ENCODE measurements at places on chromosomes 13 and 19.

- no peak for DNase-seq
Measured at GRCh38 chr19:32289566-32290210, 55.7 kb upstream of the ZNF507 start.

GRCh38 chr13:39955560-39955959 is 300.1 kb downstream of the COG6 start:
- DNase-seq = no peak

GRCh38 chr19:49667473-49667872 is 1.7 kb downstream of the BCL2L12 start:
- no peak for DNase-seq

DNA sequence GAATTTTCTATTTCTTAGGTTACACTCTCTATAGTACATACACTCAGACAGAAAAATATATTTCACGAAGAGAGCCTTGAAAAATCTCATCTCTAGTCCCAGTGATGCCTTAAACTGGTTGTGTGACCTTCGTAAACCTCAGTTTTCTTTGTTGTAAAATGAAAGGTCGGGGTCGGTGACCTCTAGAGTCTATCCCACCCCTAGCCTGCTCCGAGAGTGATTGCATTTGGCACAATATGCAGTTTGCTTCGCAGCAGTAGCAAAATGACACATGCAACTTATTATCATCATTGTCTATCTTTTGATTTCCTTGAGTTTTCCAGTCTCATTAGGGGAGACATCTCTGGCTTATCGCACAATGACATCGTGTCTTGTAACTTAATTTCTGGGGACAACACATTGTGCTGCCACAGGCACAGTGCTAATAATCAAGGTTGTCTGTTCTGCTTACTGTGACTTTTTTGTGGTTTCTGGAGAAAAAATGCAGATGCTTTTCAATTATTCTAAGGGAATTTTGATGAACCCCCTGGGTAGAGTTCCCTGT is 115.0 kb downstream of the GGACT start:
- DNase-seq = no peak

DNA sequence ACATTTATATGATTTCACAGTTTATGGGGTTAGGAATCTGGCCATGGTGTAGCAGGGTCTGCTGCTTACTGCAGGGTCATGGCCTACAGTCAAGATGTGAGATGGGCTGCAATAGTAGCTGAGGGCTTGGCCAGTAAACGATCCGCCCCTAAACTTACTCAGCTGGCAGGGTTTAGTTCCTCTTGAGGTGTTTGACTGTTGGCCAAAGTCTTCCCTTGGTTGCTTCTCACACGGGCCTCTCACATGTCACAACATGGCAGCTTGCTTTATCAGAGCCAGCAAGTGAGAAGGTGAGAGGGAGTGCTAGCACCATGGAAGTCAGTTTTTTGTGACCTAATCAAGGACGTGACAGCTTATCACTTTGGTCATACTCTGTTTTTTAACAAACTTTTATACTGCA is 77.1 kb downstream of the DNAJC3 start:
- no peak for DNase-seq

DNA sequence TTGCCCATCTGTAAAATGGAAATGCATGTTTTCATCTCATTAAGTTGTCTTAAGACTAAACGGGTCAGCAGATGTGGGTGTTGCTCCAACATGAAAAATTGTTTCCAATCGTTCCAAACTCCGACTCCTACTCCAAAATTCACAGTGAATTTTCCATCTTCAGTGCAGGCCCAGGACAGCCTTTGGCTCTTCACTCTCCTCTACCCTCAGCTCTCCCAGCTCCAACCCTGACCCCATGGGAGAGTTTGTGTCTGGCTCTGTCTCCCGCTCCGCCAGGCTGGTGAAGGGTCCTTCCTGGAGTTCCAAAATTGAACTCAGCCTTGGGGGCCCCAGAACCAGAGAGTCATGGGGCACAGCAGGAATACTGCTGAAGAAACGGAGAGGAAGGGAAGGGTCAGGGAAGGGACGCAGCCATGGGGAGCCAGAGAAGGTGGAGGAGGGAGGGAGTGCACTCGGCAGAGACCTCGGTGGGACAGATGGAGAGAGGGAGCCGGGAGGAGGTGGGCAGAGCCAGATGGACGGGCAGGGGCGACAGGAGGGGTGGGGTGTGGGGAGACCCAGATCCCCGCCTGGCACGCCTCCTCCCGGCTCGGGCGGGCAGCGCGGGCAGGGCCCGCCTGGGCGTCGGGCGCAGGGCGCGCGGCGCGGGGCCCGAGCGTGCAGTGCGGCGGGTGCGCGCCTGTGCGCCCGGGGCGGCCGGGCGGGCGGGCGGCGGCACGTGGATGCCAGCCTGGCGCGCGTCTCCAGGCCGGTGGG is 45.6 kb downstream of the CELF5 start:
- no peak for DNase-seq

DNA sequence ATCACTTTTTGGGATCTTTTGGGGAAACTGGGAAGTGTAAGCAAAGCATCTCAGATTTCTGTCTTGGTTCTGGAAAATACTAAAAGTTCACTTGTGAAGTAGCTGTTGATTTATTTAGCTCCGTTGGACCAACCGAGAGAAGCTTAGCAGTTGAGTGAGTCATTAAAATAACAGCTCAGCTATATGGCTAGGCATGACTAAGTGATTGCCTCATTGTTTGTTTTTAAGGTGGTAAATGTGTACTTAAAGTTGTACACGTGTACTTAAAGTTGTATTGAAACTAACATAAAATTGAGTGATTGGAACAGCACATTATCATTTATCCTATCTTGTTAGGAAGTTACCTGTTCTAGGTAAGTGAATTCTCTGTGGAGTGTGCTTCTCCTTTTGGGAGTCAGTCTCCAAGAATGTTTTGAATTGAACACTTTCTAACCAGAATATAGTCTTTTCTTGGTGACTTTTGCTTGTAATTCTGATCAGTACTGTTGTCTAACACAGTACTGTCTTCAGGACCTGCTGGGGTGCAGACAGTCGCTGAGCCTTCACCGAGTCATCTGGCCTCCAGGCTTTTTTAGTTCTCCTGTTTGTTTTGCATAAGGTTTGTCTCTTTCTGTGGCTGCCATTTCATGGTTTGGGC is 2.9 kb upstream of the DCUN1D2 start:
- DNase-seq = no peak

DNA sequence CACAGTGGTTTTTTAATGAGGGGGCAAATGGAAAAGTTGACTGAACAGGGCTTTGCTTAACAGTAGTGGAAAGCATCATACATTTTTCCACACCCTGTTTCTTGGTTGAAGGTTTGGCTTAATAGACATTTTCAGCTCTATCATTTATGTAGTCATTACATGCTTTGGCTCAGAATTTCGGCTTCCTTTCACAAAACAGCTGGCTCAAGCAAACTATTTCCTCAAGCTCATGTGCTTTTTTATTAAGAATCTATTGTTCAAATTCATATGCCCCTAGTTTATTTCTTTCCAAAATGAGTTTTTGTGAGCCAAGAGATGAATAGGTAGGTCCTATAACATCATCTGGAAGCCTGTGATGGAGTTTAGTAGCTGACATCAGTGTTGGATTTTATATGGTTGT is 113.8 kb downstream of the SLITRK6 start:
- no peak for DNase-seq

- DNase-seq = no peak
Measured at GRCh38 chr19:7203332-7203731, 90.9 kb downstream of the INSR start.

DNA sequence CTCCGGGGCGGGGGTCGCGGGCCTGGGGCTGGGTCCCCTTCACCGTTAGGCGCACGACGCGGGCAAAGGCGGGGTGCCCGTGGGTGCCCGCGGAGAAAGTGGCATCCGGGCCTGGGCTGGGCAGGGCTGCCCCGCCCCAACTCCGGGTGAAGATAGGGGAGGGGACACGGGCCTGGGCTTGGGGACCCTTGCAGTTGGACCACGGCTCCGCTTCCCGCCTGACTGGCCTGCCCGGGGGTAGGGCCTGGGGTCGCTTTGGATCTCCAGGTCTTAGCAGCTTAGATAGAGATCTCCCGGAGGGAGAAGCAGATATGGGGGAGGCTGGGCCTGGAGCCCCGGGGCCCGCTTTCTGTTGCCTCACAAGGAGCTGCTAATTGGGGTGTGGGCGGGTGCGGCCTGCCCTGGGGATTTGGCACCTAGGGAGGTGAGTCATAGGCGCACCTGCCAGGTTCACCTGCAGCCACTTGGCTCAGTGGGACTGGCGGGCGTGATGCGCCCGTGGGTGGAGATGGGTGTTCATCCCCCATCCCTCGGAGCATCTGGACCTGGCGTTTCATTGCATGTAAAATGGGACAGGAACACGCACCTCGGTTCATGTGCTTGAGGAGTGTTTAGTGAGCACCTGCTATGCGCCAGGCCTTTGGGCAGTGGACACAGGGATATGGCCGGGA is 585 bp downstream of the MAP1S start:
- DNase-seq = no peak

DNA sequence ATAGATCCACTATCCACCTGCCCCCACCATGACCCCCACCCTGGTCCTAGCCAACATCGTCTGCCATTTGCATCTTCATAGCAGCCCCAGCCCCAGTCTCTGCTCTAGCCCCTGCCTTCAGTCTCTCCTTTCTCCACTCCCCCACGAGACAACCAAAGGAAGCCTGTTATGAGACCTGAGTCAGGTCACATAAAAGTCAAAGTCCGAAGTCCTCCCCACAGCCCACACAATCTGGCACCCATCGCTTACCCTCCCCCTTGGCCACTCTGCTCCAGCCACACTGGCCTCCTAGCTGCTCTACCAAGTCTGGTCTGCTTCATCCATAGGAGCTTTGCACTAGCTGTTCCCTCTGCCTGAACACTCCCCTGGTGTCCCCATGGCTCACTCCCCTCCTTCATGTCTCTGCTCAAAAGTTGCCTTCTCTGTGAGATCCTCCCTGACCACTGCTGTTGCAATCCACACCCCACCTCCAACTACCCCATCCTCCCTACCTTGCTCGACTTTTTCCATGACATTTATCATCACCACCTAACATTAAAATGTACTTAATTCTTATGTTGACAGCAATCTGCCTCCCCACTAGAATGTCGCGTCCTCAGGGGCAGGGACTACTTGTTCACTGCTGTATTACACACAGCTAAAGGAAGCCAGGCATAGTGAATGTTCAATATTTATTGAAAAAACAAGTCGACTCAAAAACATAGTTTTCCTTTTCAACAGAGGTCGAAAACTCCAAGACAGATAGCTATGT is 1.2 kb upstream of the PLEKHG2 start:
- DNase-seq = no peak

DNA sequence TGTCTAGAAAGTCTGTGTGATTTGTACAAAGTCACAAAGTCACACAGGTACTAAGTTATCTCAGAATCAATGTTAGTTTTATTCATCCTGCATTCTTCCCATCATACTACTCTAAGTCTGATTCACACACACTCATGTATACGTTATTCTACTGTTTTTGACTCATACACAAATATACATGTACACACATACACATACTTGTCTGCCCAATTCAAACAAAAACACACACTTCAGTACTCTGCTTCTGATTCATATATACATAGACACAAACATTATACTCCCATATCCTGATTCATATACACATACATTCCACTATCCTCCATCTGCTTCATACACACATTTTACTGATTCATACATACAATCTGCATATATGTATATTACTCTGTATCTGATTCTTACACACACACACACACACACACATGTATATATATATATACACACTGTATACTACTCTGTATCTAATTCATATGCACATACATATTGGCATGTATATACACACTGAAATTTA is 69.3 kb downstream of the KLF12 start:
- no peak for DNase-seq

DNA sequence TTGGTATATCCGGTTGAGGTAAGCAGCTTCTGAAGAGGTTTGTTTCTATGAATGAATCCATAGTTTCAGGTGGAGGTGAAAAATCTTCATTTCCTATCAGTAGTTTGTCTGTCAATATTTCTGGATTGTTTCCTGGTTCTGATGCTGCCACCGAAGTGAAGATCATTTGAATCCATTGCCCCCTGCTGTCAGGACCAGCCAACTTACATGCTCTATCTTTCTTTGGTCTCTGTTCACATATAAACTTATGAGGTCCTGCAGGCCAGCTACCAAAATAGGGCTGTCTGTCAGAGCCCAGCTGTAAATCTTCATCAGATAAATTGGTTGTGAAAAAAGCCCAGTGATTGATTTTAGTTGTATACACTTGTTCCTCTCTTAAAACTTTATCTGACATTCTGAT is 15.2 kb upstream of the N4BP2L1 start:
- no peak for DNase-seq

GRCh38 chr19:50239921-50240590 is 36.6 kb downstream of the MYH14 start:
- DNase-seq = no peak

DNA sequence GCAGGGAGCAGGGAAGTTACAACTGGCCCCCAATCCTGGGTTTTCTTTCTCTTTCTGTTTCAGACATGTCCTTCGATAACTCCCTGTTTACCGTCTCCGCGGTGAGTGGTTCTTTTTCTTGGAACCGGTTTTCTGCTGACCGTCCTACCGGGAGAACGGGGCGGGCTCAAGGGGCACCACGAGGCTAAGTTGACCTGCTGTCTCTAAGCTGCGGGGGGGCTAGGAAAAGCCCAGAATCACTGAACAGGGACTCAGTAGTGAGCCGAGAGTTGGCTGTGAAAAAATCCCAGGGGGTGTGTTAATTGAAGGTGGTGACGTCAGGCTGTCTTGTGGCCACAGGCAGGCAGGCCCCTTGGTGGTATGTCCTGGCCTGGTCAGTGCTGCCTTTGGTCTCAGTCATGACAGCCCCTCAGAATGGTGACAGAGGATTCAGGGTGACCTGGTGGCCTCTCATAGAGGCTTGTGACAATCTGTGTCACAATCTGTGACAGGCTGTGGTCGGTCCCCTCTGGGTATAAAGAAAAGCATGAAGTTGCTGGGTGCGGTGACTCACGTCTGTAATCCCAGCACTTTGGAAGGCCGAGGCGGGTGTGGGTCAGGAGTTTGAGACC is 8.1 kb upstream of the CARM1 start:
- DNase-seq = no peak

GRCh38 chr13:31111136-31111535 is 50.6 kb downstream of the HSPH1 start:
- no peak for DNase-seq

GRCh38 chr19:31908496-31909225 is 436.7 kb upstream of the ZNF507 start:
- no peak for DNase-seq

GRCh38 chr19:3618144-3618810 is 8.3 kb downstream of the CACTIN start:
- no peak for DNase-seq

All from type B pancreatic cell (in vitro differentiated cells).